Stimulated activated naive CD8-positive, alpha-beta T cell treated with anti-CD3 and anti-CD28 coated beads, Interleukin-15, Interleukin-2, amounts not matched to agents 100 U/mL and 50 U/mL, for 24 hours (primary cell): ENCODE measurements at places on chromosomes 6 and 20.

GRCh38 chr6:16766043-16766536 is 4.8 kb upstream of the ATXN1 start:
- DNase-seq: peak; percentile 42

GRCh38 chr6:91482498-91482897 is 895.6 kb upstream of the MAP3K7 start:
- DNase-seq: no peak

DNA sequence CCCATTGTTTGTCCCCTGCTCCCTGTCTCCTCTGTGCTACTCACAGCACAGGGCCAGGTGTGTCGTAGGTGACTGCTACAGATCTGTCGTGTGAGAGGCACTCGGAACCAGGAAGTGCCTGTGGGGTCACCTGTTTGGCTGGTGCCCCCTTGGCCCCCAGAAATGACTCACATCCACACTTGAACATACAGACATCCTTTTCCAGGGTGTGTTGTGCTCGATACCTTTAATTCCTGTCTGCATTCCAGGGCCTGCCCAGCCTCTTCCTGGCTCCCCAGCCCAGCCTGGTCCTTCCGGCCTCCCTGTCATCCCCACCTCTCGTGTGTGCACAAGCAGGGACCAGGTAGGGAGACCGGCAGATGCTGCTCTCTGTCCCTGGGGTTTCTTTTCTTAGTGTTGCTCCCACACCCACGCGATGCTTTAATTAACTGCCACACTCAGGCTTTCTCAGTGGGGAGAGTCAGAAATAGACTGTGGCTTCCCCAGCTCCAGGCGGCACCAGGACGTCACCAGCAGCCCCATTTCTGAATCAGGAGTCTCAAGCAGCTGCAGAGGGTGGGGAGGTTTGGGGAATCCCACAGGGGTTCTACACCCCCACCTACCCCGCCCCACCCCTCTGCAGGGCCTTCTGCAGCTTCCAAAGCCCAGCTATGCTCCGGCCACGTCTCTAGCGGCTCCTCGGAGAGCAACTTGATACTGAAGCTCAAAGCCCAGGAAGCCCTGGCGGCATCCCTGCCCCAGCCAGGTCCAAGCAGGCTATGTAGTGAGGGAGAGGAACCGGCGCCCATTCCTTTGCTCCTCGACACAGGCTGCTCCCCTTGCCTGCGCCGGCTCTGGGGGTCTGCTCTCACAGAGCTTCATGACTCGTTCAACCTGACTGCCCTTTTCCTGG is 102.2 kb downstream of the SYCP2 start:
- DNase-seq: no peak

- DNase-seq: no peak
Measured at GRCh38 chr6:43199912-43200311, 17.9 kb downstream of the CUL9 start.

DNA sequence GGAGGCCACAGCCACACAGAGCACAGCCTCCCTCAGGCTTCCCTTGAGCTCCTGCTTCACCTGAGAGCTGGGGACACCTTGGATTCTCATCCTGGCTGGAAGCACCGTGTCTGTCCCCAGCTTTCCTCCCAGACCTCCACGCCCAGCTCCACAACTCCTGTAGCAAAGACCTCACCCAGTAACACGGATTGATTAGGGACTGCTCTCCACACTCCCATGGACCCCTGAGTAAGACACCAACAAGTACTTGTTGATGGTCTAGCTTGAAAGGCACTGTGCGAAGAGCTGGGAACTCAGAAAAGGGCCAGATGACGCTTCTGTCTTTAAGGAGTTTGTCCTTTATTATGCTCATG is 109.6 kb downstream of the DLL1 start:
- DNase-seq: no peak

DNA sequence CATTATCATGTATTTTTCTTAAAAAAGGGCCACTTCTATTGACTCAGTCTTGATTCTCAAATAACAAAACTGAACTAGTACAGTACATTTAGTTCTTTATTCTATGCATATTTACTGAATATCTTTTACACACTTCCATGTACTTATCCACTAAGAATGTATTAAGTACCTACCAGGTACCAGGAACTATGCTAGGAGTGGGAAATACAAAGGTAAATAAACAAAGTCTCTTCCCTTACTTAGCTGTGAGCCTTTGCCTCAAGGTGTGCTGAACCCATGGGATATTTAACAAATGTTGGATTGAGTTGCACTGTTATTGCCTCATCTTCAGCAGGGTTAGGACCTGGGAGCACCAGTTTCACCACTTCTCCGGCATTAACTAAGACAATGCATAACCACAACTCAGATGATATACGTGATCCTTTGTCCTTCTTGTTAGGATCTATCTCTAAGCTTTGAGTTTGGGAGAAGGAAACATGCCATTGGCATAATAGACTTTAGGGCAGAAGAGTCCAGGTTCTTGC is 533.9 kb downstream of the TFAP2B start:
- DNase-seq: no peak

GRCh38 chr20:2713285-2713684 is 20.7 kb downstream of the EBF4 start:
- no peak for DNase-seq

DNA sequence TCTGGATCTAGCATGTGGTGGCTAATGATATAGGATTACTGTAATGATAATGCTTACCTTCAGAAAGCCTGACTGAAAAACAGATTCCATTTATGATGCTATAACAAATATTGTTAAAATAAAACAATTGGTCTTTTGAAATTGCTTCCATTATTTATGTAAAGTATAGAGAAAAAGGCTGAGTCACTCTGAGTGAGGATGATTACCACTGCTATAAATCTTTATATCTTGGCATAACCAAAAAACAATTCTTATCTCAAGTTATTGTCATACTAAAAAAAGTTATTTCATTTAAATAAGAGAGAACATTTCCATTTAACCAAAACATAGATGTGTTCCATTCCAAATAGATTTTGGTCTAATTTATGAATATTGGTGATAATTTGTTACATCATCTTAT is 53.0 kb upstream of the DST start:
- DNase-seq: no peak

- no peak for DNase-seq
Measured at GRCh38 chr6:16799279-16800193, 38.3 kb upstream of the ATXN1 start.

DNA sequence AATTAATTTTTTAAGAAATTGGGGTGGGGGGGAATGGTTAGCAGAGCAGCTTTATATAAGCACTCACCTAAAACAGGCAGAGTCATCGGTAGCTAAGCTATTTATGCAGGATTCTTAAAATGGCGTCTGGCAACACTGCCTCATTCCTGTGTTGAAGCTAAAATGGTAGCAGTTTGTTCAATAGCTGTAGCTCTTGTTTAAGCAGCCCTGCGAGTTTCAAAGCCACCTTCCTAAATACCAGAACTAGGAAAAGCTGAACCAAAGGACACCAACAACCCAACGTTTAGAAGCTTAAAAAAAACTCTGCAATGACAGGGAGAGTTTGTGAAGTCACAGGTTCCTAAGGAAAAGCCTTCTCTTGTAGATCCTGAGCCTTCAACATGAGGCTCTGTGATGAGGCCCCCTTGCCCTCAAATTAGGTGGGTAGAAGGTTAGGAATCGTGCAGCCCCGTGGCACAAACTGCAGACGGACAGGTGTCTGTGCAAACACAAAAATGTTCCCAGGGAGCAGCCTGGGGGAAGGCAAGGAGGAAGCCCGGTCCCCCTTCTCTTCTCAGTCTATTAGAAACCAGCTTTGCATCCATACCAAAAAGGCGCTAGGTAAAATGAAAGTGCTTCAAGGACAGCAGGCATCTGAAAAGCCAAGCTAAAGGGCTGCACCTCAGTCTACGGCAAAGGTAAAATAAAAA is 4.7 kb downstream of the ZMYND8 start:
- no peak for DNase-seq

DNA sequence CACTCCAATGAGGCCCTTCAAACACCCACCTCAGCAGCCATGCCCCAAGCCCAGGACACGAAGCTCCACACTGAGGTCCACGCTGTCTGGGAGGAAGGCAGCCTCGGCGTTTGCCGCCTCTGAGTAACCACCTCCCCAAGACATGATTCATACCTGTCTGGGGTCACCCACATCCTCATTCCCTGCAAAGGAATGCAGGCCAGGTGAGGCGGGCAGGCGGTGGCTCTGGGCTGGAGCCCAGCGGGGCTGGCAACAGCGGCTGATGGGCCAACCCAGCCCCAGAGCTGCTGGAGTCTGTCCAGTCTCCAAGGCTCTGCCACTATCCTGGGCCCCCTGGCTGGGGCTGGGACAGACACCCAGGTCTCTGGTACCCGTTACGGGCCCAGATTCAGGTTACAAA is 14.8 kb downstream of the PMEPA1 start:
- DNase-seq: no peak

DNA sequence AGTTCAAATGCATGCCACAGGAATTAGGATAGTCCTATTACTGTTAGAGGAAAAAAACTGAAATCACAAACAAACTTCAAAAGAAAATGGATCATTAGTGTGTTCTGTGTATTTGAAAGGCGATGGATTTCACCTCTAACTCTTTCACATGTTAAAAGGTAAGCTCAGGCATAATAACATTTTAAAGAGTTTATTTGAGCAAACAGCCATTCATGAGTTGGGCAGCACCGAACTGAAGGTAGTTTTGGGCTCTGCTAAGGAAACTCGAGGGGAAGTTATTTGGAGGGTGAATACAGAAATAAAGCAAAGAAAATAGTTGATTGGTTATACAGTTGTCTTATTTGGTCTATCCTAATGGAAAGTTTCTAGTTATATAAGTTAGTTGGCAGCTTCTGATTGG is 546.5 kb upstream of the POU3F2 start:
- no peak for DNase-seq

GRCh38 chr6:44657206-44657819 is 269.8 kb downstream of the CDC5L start:
- no peak for DNase-seq

GRCh38 chr6:143965503-143966171 is 42.4 kb downstream of the PLAGL1 start:
- DNase-seq: no peak

- DNase-seq: no peak
Measured at GRCh38 chr20:35632539-35633115, 17.0 kb downstream of the SPAG4 start.

GRCh38 chr6:137216875-137217553 is 2.2 kb downstream of the IFNGR1 start:
- DNase-seq: no peak

GRCh38 chr20:62962891-62963613 is 10.5 kb downstream of the SLC17A9 start:
- no peak for DNase-seq

DNA sequence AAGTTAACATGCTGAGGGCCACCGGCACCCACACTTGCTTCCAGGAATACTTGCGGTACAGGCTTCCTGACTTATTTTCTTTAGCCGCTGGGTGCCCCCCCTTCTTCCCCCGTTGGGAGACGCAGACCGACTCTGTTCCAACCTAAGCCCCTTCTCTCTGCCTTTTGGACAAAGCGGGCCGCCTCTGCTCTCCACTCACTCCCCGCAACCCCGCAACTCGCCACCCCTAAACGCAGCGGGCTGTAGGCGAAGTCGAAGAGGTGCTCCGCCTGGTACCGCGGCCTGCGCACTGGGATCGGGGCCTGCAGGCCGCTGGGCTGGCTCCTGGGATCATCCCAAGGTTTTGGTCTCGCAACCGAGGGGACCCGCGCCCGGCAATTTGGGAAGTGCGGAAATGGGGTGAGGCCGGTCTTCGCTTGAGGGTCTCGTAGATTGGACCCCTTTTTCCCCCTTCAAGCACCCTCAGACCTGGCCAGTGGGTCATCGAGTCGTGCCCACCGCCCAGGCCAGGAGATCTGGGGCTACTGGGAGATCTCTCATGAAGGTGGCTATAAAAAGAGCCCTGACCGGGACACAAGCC is 4.7 kb upstream of the FOXF2 start:
- DNase-seq: no peak

GRCh38 chr6:170269151-170269845 is 21.6 kb downstream of the DLL1 start:
- DNase-seq: no peak

GRCh38 chr6:85561750-85562357 is 31.8 kb downstream of the SNX14 start:
- DNase-seq: no peak

DNA sequence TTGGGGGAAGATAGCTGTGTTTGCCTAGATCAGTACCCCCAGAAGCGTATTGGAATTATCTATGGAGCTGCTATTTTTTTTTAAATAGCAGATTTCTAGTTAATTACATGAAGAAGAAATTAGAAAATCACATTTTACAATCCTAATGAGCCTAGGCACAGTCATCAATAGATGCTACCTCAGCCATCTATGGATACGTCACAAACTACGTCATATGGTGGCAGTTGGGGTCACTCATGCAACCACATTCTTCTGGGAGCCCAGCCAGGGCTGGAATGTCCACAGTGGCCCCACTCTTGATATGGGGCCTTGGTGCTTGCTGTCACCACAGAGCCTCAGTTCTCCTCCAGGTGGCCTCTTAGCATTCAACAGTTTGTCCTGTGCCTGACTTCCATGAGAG is 63.0 kb downstream of the SNRNP48 start:
- no peak for DNase-seq

DNA sequence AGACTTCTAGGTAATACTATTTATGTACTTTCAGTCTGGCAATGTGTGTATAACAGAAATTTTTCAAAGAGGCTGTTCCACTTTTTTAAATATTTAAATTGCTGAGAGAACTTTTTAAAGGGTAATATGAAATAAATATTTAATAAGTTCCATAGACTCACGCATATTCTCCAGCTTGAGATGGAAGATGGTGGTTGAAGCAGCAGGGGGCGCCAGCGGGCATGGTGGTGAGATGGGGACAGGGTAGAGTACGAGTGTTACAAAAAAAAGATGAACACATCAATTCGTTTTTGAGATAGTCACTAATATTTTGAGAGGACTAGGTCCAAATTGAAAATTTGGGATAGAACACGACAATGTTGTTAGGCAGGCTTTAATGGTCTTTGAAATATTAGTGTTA is 68.4 kb downstream of the RSPO3 start:
- peak; percentile 78 for DNase-seq

- DNase-seq: no peak
Measured at GRCh38 chr6:109348226-109348625, 34.0 kb downstream of the CD164 start.

- no peak for DNase-seq
Measured at GRCh38 chr6:39310542-39310941, 3.7 kb downstream of the KCNK17 start.

GRCh38 chr6:158011478-158011920 is 29.8 kb downstream of the SYNJ2 start:
- no peak for DNase-seq

DNA sequence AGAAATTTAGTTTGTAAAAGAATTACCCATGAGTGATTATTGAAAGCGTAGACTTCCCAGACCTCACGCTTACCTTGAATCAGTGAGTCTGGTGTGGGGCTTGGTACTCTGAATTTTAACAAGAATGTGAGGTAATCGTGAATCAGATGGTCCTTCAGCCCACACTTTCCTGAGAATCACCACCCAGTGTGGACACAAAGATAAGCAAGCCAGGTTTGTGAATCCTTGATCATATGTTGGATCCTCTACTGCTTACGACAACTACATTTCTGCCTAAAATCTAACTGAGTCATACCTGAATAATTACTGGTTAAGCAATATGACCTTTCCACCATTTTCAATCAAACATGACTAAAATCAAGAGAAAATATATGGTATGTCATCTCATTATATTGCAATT is 589.3 kb downstream of the TFAP2A start:
- no peak for DNase-seq

- no peak for DNase-seq
Measured at GRCh38 chr20:6169251-6169650, 46.4 kb upstream of the FERMT1 start.
